Right ventricle myocardium inferior (tissue), 1 donor: ENCODE measurements at places on chromosomes 11 and 22. TPM values are rescaled to one million over a fixed set of nuclear protein-coding genes. Genes with fewer than 3 reads are reported as not detected.

GRCh38 chr11:89147229-89147628 lies 30.4 kb upstream of the TYR start:
- DNase-seq, result no peak

DNA sequence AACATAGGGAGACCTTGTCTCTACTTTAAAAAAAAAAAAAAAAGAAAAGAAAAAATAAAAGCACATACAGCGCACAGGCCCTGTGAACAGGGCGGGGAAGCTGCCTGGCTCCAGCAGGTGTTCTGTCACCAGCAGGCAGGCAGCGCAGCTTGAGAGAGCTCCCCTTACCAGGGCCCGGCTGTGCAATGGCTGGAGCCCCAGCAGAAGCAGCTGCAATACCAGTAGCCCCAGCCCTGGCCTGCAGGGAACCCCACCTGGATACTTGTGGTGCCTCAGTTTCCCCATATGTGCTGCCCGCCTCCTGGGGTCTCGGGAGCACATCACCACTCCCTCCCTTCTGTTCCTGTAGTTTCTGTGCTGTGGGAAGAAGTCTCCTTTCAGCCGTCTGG lies 12.3 kb downstream of the TSPAN32 start:
- no peak for DNase-seq

DNA sequence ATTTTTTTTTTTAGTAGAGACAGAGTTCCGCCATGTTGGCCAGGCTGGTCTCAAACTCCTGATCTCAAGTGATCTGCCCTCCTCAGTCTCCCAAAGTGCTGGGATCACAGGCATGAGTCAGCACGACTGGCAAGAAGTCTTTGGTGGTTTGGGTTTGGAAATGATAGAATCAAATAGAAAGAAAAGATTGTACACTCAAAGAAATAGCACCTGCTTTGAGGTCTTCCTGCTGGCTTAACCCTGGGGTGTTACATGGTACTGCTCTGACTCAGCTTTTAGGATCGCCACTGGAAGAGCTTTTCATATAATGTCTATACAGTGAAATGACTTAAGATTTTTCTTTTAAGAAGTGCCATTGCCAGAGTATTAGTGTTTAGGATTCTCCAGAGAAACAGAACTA lies 50.2 kb downstream of the JAM3 start:
- DNase-seq, result no peak

DNA sequence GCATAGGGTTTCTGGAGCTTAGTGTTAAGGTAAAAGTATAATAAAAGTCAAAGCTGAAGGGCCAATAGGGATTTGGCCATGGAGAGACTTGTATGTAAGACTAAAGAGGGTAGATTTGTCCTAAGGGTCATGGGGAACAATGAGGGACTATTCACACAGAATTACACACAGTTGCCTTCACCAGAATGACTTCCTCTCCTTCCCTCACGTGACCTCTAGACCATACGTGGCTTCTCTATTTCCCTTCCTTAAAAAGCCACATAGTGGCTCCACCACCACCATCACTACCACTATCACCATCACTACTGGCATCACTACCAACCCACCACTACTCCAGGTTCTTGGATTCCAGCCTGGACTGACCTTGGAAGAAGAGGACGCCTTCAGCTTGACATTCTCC lies 2.8 kb downstream of the HPX start:
- DNase-seq, result no peak

DNA sequence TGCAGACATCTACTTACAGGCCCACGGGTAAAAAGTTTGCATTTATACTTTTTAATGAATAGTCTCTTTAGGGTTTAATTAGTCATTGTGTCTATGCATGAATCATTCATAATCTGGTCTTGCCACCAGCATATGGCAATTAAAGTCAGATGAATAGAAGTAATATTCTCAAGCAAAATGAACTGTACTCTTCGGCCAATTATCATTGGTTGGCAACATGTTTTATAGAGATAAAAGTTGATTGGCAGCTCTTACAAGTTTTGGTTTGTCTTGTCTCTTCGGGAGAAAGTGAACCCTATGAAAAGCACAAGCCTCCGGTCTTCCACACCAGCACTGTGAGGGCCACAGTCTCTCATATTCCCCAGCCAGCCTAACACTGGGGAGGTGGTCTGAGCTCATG lies 97.8 kb downstream of the OSBP2 start:
- no peak for DNase-seq

- DNase-seq, result no peak
These were observed 87.8 kb upstream of the DRD2 start for GRCh38 chr11:113562981-113563461.

The FOXR1 gene
- not detected for total RNA-seq

The HBE1 gene
- total RNA-seq, result not detected

The IFITM10 gene
- total RNA-seq, result 0.92 TPM

The APOBEC3F gene
- 6.7 TPM for total RNA-seq

The TMX2 gene
- total RNA-seq, result 56.9 TPM
